ENCODE measurements at places on chromosomes 2 and 18.

GRCh38 chr2:235690082-235690808 lies 196.4 kb downstream of the AGAP1 start:
- DNase-seq = no peak

DNA sequence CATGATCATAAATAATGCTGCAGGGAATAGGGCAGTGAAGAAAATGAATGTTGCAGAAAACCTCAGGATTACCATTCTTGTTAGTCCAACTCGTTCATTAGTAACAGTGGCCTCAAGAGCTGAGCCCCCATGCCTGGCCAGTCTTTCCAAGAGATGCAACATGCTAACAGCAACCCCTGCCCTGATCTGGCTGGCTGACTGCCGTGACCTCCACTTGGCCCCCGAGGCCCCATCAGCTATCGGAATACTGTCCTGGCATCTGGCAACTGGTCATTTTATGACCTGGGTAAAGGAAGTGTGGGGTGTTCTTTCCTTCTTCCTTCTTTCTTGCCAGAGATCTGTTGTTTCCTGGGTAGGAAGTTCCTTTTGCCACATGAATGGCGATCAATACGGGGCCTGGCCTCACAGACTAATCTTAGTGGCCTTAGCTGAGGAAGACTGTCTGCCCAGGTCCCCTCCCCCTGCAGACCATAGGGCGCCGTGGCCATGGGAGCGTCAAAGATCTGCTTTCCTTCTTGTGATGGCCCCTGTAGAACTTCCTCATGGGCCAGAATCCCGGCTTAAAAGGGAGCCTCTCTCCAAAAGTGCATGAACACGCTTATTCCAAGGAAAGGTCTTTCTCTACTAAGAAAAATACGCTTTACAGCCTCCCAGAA lies 10.6 kb upstream of the TRABD2A start:
- no peak for DNase-seq

DNA sequence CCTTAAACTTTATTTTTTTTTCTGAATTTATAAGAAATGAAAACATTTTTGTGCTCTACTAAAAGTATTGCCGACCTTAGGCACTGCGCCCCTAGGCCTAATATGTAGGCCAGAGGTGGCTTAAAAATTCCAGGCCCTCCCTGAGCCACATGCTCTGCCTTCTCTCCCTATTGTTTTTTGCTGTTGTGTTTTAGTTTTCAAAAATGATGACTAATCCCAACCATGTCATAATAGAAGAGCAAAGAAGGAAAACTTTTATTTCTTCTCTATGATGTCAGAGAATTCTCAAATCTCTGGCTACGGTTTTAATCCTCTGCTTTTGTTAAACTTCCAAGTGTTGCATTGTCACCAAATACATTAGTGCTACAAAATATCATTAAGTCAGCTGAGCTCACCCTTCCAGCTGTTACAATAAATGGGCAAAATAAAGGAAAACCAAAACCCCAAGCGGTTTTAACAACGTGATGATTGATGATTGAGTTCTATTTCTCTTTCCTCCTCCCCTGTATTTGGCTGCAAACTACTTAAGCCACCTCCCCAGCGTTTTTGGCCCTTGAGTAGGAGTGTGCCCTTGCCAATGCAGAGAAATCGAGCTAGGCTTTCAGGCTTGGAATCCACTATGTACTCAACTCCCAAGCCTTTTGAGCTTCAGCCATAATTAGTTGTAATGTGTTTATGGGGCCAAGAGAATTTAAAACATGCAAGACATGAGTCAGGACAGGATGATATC lies 163.5 kb upstream of the POU3F3 start:
- no peak for DNase-seq

DNA sequence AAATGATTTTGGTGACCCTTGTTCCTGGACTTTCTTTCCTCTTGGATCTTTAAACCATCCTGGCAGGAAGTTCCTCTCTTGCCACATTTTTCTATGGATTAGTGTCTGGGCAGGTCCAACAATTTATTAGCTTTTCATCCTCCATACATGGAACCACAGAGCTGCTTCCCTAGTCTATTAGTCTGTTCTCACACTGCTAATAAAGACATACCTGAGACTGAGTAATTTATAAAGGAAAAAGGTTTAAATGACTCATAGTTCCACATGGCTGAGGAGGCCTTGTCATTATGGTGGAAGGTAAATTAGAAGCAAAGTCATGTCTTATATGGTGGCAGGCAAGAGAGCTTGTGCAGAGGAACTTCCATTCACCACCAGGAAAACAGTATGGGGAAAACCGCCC lies 122.9 kb downstream of the DDX1 start:
- no peak for DNase-seq

DNA sequence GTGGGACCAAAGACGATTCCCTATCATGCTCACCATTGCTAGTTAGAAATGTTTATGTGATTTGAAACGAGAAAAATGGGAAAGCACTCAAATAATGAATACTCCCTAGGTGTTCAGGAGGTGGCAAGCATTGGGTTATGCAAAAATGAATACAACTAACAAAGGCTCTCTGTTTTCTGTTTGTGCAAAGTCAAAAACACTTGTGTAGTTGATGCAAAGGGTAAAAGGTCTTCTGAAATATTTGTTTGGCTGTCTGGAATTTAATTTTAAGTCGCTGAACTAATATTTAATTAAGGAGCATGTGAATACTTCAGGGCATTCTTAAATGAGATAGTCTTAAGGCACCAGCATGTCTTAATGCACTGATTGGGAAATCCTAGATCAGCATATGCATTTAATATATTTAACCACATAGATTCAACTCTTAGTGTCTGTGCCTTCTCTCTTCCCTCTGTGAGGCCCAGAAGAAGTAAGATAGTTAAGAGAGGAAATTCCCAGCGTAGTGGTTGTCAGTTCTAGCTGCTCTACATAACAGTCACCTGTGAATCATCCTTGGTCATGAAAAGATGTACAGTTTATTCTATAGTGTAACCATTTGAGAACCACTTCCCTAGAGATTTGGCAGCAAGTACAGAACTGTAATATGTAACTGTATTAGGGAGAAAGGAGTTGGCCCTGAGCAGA lies 111.9 kb downstream of the EPC2 start:
- DNase-seq = no peak

DNA sequence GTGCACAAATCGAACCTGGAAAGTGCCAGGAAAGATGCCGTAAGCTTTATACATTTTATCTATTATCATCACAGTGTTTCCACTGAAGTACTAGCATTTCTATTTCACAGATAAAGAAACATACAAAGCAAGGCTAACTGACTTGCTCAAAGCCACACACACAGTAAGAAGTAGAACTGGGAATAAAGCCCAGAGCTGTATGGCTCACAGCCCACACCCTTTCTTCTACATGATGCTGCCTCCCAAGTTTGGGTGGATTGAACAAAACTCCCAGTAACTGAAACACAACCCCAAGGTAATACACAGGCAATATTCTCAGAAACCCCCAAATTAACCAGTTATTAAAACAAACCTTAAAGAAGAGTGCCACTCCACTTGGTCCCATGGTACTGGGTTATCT lies 11.2 kb downstream of the SAP130 start:
- no peak for DNase-seq
